ENCODE measurements at places on chromosomes 11 and 22. TPM values are rescaled to one million over a fixed set of nuclear protein-coding genes. Genes with fewer than 3 reads are reported as not detected.
A peak's percentile ranks its signal among the peaks of the same experiment; 100 is the strongest.

DNA sequence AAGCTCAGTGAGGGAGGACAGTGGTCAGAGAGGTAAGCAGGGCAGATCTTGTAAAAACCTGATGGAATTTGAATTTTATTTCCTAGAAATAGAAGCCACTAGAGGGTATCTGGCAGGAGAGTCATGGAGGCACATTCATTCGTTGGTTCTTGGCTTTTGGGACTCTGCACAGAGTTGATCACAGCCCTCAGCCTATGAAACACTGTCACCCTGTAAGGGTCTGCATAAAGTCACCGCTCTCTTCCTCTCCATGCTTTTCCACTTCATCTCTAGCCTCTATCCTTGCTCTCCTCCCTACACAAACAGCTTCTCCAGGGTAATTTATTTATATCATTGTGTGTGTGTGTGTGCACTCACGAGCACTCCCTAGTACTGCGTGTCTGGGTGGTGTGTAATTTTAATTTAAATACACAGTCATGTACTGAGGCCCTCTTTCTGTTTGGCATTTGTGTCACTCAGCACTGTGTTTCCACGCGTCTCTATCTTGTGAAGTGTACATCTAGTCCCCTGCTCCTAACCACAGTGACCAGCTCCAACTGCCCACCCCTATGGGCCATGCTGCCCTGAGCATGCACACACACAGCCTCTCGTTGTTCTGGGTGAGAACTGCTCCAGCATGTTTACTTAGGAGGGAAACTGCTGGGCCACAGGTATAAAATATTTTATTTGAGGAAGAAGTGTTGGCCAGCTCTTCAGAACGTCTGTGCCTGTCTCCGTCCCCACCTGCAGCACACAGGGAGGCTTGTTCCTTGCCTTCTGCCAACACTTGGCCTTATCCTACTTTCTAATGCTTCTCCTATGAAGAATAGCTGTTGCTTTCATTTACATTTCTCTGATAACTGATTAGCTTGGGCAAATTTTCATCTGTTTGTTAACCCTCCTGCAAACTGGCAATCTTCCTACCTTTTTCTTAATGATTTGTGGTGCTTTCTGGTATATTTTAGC, 4.5 kb downstream of the KCNQ1OT1 start:
- DNase-seq = no peak

The DHCR7 gene
- 208 TPM for total RNA-seq

- no peak for DNase-seq
Measured at GRCh38 chr22:23457380-23457985, 122.6 kb downstream of the IGLL1 start.

GRCh38 chr11:69918938-69919650, 99.9 kb upstream of the FGF3 start:
- DNase-seq = peak; percentile 89

The SCGB1A1 gene
- total RNA-seq = not detected

- DNase-seq = no peak
Measured at GRCh38 chr22:27966168-27967064, 47.4 kb upstream of the PITPNB start.

GRCh38 chr11:65008016-65008415, 5.9 kb upstream of the ARL2 start:
- no peak for DNase-seq

The FGF3 gene
- total RNA-seq = not detected

- no peak for DNase-seq
Measured at GRCh38 chr11:100855466-100856067, 168.5 kb downstream of the ARHGAP42 start.

The RNF141 gene
- total RNA-seq = 33.0 TPM

DNA sequence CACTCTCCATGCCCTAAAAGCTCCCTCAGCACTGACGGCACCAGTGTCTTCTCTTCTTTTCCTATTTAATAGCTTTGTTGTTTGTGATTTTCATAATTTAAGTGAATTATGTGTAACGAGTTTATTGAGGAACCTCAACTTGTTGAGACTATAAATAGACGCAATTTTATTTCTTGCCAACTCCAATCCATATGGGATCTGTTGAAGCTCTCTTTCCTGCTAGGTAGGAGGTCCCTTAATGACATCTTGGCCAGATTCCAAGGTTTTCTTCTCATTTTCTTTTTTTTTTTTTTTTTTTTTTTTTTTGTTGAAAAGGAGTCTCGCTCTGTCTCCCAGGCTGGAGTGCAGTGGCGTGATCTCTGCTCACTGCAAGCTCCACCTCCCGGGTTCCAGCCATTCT, 14.2 kb downstream of the RTL6 start:
- no peak for DNase-seq

- DNase-seq = no peak
Measured at GRCh38 chr11:33892906-33893594, 1.2 kb upstream of the LMO2 start.

- no peak for DNase-seq
Measured at GRCh38 chr11:3189196-3189843, 24.2 kb upstream of the OSBPL5 start.

- DNase-seq = no peak
Measured at GRCh38 chr22:36334081-36334820, 53.5 kb downstream of the MYH9 start.

DNA sequence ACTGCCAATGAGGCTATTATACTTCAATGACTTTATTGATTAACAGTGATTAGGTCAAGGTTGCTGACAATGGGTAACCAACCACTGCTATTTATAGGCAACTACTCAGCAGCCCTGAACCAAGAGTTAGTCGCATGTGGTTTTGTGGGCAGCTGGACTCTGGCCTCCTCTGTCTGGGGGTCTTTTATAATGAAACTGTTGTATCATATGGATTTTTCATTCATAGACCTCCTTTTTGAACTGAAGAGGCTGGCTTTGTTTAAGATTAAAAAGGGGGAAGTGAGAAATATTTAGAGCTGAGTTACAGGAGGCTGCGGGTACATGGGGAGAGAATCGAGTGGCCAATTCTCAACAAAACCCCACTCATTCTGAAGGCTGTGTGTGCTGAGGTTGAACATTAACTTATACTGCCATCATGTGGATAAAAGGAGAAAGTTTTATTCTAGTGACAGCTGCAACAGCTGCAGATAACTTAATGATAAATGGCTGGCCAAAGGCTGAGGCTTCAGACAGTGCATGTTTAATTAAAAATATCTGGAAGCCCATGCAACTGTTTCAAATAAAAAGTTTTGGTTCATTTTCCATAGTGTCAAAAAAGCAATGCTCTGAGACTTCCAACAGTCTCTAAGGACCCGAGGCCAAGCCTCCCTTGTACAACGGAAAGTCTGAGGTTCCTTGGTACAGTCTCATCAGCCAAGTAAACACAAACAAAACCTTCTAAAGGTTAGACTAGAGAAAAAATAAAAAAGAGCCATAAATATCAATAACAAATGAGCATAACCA, 682.6 kb downstream of the KCNA4 start:
- no peak for DNase-seq

DNA sequence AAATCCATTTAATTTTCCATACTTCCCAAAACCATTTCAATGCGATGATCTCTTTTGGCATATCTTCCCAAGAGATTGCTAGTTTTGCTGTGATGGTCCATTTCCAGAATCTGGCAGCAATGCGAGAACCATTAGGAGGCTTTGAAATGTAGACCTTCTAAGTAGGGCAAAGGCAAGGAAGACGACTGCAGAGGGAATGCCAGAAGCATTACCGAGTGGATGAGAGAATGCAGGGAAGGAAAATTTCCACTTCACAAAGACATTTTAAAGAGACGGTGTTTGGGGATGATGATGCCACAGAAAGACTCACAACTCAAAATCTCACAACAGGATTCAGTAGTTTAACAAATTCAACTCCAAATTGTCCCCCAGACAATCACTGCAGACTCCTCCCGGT, 471 bp upstream of the CEP126 start:
- no peak for DNase-seq

- no peak for DNase-seq
Measured at GRCh38 chr22:19598054-19598855, 74.0 kb upstream of the CLDN5 start.

DNA sequence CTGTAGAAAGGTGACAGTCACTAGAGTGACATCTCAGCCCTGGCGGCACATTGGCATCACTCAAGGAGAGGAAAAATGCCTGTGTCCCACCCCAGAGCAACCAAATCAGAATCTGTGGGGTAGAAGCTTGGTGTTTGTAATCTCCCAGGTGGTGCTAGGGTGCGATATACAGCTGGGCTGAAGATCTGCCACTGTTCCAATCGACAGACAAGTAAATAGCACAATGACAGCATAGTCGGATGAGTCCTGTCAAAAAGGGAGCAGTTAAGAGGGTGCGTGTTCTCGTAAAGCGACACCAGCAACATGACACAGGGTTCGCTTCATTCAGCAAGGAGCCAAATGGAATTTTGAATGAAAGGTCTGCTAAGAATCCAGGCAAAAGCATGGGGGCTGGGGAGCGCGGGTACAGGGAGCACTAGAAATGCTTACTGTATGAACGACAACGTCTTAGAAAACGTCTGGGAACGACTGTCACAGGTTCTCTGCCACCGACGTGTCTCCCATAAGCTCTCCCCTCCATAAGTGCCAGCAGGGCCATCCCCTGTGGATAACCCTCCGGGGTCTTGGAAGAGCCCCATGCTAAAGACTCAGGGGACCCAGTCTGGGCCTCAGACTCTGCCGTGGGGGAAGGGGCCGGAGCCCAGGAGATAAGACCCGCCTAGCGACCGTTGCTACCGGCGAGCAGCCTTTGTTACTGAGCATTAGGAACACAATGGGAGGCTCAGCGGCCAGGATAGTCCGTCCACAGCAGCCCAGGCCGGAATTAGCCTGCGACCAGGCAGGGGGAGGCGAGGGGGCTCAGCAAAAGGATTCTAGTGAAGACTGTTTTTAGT, 20.8 kb downstream of the ADA2 start:
- peak; percentile 66 for DNase-seq

DNA sequence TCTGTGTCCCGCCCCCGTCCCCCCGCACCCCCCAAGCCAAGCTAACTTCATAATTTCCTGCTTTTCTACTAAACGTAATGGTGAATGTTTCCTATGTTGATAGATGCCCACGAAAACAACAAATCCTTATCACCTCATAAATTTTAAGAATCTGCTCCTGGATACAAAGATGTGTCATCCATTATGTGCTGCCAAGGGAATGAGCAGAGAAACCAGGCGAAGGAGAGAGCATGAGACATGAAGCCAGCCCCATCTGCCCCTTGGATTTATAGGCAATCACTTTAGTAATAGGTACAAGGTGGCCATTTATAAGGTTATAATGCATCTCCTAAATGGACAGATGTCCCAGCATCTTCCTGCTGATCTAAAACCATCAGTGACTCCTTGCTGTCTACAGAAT, 30.3 kb downstream of the LAYN start:
- DNase-seq = no peak

The CARD10 gene
- total RNA-seq = 7.0 TPM

The CLCF1 gene
- 0.41 TPM for total RNA-seq

- no peak for DNase-seq
Measured at GRCh38 chr11:73390601-73391565, 14.7 kb downstream of the RELT start.

GRCh38 chr22:36770513-36771231, 5.2 kb downstream of the IFT27 start:
- DNase-seq = no peak

DNA sequence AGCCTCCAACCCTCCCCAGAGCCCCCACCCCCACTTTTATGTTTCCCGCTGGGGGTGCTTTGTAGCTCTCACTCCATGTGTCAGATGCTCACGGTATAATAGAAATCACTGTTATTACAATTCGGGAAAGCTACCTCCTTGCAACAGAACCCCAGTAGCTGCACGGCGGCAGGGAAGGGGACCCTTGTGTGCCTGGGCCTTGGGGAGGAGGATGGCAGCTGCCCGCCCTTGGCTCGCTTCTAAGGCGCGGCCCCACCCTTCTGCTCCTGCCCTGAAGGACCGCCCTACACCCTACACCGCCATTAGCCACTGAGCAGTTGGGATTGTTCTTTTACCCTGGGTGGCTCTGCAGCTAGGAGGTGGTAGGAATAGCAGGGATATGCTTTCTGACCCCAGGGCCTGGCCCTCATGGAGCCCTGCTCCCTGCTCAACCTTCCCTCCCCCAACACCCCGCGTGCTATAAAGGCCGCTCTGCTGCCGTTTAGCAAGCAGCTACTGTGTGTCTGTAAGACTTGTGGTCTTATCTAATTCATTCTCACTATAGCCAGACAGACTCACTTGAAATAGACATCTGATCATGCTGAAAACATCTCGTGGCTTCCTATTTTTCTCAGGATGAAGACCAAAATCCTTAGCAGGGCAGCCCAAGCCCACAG, 219.7 kb downstream of the CEP164 start:
- DNase-seq = no peak

GRCh38 chr11:43589601-43590250, 90.8 kb upstream of the HSD17B12 start:
- DNase-seq = no peak

The TMPRSS13 gene
- not detected for total RNA-seq

DNA sequence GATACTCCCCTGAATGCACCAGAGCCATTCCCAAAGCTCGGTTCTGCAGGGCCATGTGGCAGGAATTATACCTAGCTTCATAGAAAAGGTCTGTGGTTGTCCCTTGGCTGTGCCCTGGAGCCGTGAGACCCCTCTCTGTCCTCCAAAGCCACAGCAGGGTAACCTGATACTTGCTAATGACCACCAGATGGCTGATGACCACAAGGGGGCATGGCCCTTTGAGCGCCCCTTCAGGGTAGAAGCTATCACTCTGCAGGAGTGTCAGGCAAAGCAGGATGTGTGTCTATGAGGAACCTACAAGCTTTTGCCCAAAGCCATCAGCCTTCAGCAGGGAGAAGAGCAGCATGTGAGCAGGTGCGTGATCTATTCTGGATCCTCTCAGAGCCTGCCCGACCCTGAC, 95.3 kb downstream of the NTM start:
- DNase-seq = peak; percentile 32

The OR52E4 gene
- total RNA-seq = not detected

GRCh38 chr11:113465786-113466185, 9.4 kb downstream of the DRD2 start:
- DNase-seq = no peak

The GAS2 gene
- 3.4 TPM for total RNA-seq

Data from neural crest cell (in vitro differentiated cells).